ENCODE measurements at places on chromosomes 2 and 18.

GRCh38 chr2:83567551-83567950 is 891.5 kb downstream of the SUCLG1 start:
- no peak for DNase-seq

DNA sequence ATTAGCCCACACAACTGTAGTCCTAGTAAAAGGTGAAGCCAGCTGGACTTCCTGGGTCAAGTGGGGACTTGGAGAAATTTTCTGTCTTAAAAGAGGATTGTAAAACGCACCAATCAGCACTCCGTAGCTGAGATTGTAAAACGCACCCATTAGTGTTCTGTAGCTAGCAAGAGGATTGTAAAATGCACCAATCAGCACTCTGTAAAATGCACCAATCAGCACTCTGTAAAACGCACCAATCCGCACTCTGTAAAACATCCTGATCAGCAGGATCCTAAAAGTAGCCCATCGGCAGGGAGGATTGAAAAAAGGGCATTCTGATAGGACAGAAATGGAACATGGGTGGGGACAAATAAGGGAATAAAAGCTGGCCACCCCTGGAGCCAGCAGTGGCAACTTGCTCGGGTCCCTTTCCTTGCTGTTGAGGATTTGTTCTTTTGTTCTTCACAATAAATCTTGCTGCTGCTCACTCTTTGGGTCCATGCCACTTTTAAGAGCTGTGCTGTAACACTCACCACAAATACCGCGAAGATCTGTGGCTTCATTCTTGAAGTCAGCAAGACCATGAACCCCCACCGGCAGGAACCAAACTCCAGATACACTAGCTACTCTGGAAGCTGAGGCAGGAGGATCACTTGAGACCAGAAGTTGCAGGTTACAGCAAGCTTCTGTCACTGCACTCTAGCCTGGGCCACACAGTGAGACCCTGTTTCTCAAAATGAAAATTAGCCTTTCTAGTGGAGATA is 102.6 kb downstream of the HS6ST1 start:
- DNase-seq: no peak

GRCh38 chr18:32060026-32060425 is 31.6 kb upstream of the RNF138 start:
- DNase-seq: no peak

- no peak for DNase-seq
Observed at GRCh38 chr2:46825939-46826568, 89.6 kb downstream of the MCFD2 start.

GRCh38 chr2:145558617-145559350 is 1038.9 kb upstream of the ZEB2 start:
- no peak for DNase-seq

- no peak for DNase-seq
Observed at GRCh38 chr2:105256431-105257047, 15.0 kb downstream of the GPR45 start.

GRCh38 chr2:20738772-20739171 is 71.8 kb downstream of the GDF7 start:
- DNase-seq: no peak

DNA sequence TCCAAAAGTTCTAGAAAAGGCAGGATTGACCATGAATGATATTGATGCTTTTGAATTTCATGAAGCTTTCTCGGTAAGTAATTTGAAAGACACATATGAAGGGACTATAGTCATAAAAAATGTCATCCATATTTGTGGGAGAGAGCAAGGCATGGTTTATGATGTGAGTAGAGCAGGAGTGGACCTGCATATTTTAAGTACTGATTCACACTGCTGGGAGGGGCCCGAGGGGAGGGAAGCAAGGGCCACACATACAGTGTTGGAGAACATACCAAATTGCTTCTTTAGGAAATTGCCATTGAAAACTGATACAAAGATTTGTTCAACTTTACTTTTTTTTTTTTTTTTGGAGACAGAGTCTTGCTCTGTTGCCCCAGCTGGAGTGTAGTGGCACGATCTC is 39.4 kb downstream of the HADHB start:
- no peak for DNase-seq

DNA sequence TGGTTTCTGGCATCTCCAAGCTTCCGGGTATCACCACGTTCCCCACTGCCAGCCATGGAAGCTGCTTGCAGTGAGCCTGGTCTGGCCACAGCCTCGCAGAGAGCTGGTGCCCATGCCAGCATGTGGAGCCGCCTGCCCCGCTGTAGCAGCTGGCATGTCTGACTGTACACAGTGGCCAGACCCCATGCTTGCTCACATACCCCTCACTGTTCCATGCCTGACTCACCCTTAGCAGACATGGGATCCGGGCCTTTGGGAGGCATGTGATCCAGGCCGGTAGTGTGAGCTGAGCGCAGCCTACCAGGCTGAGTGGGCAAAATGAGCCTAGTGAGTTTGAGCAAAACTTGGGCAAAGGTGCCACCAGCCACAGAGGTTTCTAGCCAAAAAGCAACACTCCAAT is 18.8 kb upstream of the RPRD1A start:
- no peak for DNase-seq

DNA sequence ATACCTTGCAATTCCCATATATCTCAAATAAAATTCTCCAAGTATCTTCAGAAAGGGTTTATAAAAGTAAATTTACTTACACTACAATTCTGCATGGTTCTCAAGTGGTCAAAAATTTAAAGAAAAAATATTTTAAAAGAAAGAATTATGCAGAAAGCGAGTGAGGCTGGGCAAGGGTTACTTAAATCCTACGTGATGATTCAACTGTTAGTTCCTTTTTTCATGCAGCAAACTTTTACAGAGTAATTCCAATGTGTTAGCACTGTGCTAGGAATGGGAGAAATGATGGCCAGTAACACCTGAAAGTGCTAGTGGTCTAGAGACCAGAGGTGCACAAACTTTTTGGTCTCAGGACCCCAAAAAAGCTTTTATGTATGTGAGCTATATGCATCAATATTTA is 133.4 kb downstream of the ATAD2B start:
- no peak for DNase-seq

DNA sequence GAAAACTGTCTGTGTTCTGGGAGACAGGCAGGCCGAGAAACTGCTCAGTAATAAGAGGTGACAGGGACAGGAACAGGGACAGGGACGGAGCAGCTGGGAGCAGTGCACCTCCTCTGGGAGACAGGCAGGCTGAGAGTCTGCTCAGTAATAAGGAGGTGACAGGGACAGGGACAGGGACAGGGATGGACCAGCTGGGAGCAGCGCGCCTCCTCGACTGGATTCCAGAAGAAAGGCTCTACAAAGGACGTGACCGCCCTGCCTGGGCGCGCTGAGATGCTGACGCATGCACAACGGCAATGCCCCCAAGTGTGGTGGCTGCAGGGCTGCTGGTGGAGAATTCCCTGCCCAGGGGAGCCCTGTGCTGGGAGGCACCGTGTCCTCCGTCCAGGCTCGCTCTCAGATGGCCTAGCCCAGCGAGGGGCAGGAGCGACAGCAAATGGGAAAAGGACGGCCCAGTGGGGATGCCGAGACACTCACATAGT is 44.2 kb upstream of the PXDN start:
- no peak for DNase-seq

GRCh38 chr2:54336136-54336976 is 80.3 kb upstream of the TSPYL6 start:
- DNase-seq: no peak
